ENCODE measurements at places on chromosomes 5 and 9.

- DNase-seq, result no peak
Observed at GRCh38 chr5:122723606-122724352, 51.1 kb upstream of the SNX2 start.

- DNase-seq, result no peak
Observed at GRCh38 chr9:79592726-79593493, 21.1 kb downstream of the TLE4 start.

DNA sequence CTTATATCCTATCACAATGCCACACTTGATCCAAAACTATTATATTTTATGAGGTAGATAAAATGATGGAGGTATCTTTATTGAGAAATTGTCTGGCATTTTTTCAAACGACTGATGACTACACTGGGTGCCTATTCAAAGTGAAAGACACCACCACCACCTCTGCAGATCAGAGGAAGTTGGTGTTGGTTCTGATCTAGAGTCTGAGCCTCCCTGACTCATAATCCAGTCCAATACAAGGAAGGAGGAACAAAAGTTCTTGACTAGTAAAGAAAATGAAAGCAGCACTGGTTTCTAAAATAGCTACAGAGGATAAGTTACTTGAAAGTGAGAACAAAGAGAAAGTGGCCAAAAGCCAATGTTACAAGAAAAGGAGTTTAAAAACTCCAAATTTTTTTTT, 139.9 kb downstream of the RFX3 start:
- no peak for DNase-seq

DNA sequence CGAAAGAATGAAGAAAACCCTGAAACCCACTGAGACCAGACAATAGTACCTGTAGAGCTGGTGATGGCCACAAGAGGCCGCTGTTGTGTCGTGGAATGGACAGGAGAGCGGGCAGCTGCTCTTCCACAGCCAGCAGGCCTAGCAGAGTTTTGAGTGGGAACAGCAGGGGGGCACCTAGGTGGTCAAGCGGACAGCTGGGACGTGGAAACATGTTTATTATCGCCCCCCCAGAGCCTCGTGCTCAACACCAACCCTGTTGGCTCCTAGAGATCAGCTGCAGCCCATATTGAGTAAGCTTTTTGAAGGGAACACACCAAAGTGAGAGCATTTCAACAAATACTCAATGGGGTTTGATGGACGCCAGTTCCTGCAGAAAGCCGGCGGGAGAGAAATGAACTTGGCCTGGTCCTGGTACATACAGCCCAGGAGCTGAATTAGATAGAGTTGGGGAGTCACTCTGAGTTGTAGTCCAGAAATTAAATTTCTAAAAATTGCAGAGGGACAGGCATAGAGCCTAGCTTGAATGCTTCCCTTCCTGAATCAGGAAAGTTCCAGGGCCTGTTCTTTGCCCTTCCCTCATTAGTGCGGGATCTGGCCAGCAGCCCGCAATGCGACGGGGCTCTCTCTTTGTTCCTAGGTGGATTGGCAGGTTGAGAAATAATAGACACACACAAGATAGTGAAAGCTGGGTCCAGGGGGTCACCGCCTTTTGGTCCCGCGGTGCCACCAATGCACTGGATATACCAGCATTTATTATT, 33.8 kb downstream of the MFAP3 start:
- DNase-seq, result peak; percentile 63

- DNase-seq, result no peak
Observed at GRCh38 chr5:14724633-14725032, 60.1 kb downstream of the OTULIN start.

DNA sequence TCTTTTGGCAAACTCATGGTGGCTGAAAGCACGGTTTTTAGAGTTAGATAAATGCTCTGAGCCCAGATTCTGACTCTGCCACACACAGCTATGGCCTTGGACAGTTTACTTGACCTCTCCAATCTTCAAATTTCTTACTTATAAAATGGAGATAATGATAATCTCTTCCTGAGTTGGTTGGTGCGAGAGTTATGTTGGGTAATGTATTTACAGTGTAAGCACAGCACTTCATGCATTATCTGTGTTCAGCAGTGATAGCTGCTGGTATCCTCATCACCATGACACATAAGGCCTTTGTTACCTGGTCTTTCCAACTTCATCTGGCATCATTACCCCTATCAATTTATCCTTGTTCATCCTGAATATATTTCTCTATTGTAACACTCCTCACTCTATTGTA, 178.8 kb upstream of the ELL2 start:
- DNase-seq, result no peak

DNA sequence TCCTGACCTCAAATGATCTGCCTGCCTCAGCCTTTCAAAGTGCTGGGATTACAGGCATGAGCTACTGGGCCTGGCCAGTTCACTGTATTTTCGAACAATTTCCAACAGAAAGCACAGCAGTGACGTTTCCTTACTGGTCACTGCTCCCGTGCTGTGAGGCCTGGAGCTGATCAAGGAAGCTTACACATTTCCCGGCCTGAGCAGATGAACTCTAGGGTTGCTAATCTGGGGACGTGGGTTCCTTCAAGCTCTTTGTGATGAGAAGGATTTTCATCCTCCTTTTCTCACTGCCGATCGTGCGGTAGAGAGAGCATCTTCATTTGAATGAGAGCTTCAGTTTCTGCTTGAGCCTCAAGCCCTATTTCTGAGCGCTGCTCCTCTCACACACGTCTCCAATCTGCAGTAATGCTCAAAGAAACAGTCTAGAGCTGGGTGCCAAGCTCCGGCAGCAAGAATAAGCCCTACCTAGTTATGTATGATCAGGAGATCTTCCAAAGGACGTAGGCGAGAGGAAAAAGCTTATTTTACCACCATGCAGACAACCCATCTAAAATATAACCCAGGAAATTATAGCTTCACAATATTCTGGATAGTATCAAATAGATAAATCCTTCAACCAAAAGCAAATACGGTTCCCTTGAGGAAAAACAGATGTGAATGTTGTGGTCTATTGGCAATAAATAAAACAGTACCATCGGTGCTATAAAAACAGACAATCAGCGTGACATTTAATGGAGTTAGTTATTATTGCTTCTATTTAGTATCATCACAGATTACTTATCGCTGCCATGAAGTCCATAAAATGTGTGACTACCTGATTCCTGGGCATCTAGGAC, 7.3 kb upstream of the SPATA24 start:
- no peak for DNase-seq

- no peak for DNase-seq
Observed at GRCh38 chr9:34127035-34127948, 794 bp upstream of the DCAF12 start.

GRCh38 chr5:54458221-54458620, 2.7 kb downstream of the HSPB3 start:
- no peak for DNase-seq

- DNase-seq, result no peak
Observed at GRCh38 chr9:120652934-120653333, 61.3 kb downstream of the MEGF9 start.
